ENCODE measurements at places on chromosomes 7 and 10.

DNA sequence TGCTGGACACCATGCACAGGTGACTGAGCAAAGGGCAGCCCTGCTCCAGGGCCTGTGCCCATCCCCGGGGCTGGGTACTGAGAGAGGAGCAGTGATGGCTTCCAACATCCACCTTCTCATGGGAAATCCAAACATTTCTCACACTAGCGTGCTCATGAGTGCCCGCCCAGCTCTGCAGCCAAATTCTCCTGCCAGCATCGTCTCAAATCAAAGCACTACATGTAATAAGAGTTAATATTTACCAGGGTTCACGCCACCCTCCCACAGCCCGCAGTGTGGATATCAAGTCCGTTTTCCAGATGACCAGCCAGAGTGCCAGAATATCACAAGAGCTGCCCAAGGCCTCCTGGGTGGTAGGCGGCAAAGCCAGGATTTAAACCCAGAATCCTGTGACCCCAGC lies 12.1 kb downstream of the IL15RA start:
- peak; percentile 7 for DNase-seq

DNA sequence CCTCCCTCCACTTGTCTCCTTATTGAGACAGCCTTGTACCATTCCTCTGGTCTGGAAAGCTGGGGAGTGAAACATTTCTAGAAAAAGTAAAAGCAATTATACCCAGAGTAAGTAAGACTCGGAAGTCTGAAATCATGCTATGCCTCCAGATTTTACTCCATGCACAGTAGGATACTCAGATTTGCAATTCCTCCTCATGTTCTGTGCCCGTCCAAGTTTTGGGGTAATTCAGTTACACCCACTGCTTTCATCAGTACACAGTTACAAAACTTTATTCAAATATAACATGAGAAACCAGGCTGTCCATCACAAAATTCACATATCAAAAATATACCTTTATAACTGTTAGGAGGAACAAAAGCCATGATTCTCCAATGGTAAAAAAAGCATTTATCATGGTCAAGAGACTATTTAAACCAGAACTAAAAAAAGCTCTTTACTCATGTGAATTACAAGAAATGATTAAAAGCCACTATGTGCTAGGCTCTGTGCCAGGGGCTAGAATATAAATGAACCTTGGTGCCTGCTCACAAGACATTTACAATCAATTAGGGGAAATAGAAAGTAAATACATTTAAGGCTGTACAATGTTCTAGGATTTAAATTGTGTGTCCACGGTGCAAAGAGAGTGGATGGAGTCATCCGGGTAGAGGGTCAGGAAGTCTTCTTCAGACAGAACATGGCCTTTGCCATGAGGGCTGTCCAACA lies 320.2 kb downstream of the ELMO1 start:
- DNase-seq = no peak

- DNase-seq = peak; percentile 40
These were observed 67.2 kb downstream of the CREB5 start for GRCh38 chr7:28479507-28479947.

- no peak for DNase-seq
These were observed 34.6 kb downstream of the MGAM2 start for GRCh38 chr7:142146124-142146523.

GRCh38 chr10:132469197-132469884 lies 68.2 kb upstream of the INPP5A start:
- DNase-seq = no peak

- DNase-seq = no peak
These were observed 31.8 kb upstream of the AKR1B10 start for GRCh38 chr7:134495546-134495945.

- DNase-seq = no peak
These were observed 669.3 kb downstream of the AUTS2 start for GRCh38 chr7:70267381-70268120.

GRCh38 chr10:59843748-59844147 lies 62.6 kb downstream of the CCDC6 start:
- DNase-seq = no peak

GRCh38 chr7:25840209-25840792 lies 311.7 kb upstream of the NFE2L3 start:
- no peak for DNase-seq

GRCh38 chr7:33276729-33277128 lies 147.4 kb downstream of the BBS9 start:
- no peak for DNase-seq

DNA sequence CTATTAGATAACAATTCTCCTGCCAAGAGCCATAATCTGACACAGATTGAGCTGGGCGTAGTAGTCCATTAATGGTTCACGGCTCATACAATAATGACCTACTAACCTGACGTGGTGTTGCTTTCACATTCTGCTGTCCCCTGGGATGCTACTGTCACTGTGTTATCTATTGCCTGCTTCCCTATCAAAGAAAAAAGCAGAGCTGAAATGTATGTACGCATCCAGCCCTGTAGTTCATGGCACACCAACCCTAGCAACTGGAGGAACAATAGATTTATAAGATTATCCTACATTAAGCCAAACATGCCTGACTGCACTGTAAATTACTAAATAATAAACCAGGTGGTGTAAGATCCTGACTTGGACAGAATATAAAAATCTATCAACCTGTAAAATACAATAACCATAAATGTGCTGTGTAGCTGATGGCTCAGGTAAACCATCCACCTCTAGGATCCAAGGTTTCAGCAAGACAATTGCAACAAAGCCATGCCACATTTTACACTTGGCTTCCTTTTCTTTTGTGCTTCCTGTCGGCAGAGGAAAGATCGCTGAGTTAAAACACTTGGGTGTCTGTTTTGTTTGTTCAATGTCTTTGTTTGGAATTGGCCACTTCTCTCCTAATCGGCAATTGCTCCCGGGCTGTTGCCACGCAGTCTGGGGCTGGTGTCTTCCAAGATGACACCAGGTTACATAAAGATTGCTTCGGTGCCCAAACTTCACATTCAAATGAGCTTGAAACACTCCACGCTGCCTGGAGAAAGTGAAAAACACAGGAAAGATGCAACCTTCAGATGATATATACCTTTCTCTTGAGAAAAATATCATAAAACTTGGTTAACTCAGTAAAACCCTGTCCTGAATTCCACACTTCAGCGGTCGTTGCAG lies 143.9 kb upstream of the MGMT start:
- DNase-seq = no peak

- DNase-seq = no peak
These were observed 10.9 kb upstream of the FAM180A start for GRCh38 chr7:135759532-135759931.

GRCh38 chr7:99392659-99393354 lies 15.6 kb downstream of the PDAP1 start:
- DNase-seq = peak; percentile 72

- DNase-seq = no peak
These were observed 147.5 kb upstream of the RSU1 start for GRCh38 chr10:16964576-16965343.

GRCh38 chr7:134174795-134175261 lies 47.7 kb downstream of the LRGUK start:
- DNase-seq = peak; percentile 59

DNA sequence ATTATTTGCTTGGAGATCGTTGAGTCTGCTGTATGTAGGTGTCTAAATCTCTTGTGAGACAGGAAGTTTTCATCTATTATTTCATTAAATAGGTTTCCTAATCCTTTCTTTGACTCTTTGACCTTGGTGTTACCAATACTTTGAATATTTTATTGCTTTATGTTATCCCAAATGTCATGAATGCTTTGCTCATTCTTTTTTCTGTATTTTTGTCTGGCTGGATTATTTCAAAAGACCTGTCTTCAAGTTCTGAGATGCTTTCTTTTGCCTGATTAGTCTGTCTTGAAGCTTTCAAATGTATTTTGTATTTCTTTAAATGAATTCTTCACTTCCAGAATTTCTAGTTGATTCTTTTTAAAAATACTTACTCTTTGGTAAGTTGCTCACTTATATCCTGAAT lies 27.3 kb downstream of the UBE3C start:
- DNase-seq = no peak

- DNase-seq = no peak
These were observed 85.2 kb downstream of the CHST15 start for GRCh38 chr10:124008187-124008586.

DNA sequence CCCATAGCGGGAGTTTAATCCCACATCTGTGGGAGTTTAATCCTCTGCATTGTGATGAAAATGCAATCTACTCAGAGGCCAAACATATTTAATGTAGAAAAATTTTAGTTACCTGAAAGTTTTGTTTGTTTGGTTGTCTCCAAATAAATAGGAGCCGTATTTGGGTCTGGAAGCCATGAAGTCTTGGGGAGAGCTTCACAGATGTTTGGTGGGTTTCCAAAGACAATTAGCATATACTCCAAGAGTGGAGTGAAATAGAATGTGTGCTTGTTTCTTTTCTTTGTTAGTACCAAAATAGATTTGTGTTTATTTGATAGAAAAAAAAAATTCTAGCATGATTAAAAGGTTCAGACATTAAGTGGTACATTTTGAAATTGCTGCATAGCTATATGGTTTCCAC lies 50.9 kb downstream of the ANK3 start:
- no peak for DNase-seq

DNA sequence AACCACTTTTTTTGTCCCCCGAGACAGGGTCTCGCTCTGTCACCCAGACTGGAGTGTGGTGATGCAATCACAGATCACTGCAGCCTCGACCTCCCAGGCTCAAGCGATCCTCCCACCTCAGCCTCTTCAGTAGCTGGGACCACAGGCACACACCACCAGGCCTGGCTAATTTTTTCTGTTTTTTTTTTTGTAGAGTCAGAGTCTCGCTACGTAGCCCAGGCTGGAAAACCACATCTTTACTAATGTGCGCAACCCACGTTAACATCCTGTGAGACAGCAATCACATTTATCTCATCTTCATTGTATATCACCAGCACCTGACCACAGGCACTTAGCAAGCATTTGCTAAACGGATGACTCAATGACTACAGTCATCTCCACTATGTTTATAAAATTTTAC lies 77.8 kb upstream of the ATP6V0A4 start:
- no peak for DNase-seq

DNA sequence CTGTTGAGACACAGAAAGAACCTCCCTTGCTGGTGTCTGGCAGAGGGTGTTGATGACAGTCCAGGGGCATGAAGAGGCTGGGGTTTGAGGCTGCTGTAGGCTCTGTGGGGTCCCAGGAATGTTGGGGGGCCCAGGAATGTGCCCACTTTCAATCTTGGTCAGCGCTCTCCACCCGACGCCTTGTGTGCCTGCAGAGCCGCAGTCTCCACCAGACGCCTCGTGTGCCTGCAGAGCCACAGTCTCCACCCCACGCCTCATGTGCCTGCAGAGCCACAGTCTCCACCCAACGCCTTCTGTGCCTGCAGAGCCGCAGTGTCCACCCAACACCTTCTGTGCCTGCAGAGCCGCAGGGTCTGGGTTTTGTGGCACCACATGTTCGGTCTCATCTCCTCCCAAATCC lies 84.0 kb downstream of the ADARB2 start:
- no peak for DNase-seq

- no peak for DNase-seq
These were observed 108.6 kb upstream of the KCNMA1 start for GRCh38 chr10:77746047-77746707.

- no peak for DNase-seq
These were observed 116.2 kb downstream of the LRMDA start for GRCh38 chr10:75547391-75548298.

DNA sequence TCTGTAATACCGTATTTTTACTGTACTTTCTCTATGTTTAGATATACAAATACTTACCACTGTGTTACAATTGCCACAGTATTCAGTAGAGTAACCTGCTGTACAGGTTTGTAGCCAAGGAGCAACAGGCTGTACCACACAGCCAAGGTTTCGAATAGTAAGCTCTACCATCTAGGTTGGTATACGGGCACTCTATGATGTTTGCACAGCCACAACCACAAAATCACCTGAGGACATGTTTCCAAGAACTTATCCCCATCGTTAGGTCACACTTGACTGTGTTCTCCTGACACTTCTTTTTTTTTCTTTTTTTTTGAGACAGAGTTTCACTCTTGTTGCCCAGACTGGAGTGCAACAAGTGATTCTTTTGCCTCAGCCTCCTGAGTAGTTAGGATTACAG lies 134.6 kb upstream of the TRIM24 start:
- DNase-seq = no peak

DNA sequence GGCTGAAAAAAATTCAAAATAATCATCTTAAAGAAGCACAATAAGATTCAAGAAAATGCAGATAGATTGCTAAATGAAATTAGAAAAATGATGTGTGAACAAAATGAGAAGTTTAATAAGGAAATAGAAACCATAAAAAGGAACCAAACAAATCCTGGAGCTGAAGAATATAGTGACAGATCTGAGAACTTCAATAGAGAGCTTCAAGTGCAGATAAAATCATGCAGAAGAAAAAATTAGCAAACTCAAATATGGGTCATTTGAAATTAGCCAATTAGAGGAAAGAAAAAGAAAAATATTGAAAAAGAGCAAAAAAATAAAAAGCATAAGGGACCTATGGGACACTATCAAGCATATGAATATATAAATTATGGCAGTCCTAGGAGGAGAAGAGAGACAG lies 720.1 kb downstream of the PARD3 start:
- DNase-seq = no peak

- DNase-seq = no peak
These were observed 182.0 kb downstream of the RPS24 start for GRCh38 chr10:78215645-78216044.

GRCh38 chr7:102153599-102153946 lies 133.1 kb upstream of the SH2B2 start:
- no peak for DNase-seq

DNA sequence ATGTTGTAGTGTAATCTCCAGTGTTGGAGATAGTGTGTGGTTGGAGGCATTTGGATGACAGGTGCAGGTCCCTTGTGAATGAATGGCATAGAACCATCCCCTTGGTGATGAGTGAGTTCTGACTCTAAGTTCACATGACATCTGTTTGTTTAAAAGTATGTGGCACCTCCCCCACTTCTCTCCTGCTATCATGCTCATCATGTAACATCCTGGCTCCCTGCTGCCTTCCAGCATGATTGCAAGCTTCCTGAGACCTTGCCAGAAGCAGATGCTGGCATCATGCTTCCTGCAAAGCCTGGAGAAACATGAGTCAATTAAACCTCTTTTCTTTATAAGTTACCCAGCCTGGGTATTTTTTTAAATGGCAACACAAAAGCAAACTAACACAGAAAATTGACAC lies 499.0 kb upstream of the SEMA3D start:
- no peak for DNase-seq

DNA sequence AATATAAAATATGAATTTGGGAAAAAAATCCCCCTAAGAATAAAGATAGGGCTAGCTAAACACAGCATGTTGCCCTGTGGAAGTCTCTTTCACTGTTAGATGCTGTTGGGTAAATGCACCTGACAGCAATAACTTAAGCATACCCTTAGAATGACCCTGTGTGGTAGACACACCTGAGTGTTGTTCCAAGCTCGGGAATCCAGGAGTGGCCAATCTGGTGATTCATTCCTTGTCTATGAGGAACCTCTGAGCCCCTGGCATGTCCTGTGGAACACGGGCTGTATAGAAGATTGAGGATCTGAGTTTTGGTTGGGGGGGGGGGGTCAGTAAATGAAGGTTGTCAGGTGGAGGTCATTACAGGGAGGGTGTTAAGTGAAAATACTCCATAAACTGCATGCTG lies 730.0 kb upstream of the IGFBP3 start:
- DNase-seq = no peak

- no peak for DNase-seq
These were observed 32.2 kb upstream of the COL13A1 start for GRCh38 chr10:69769395-69769992.

- DNase-seq = no peak
These were observed 149.2 kb downstream of the PAXIP1 start for GRCh38 chr7:154853727-154854095.
